Activated T-helper 1 cell treated with anti-CD3 and anti-CD28 coated beads, Interleukin-2, amount 50 U/mL, for 16 hours (primary cell): ENCODE measurements at places on chromosomes 12 and 14.
A peak's percentile ranks its signal among the peaks of the same experiment; 100 is the strongest.

DNA sequence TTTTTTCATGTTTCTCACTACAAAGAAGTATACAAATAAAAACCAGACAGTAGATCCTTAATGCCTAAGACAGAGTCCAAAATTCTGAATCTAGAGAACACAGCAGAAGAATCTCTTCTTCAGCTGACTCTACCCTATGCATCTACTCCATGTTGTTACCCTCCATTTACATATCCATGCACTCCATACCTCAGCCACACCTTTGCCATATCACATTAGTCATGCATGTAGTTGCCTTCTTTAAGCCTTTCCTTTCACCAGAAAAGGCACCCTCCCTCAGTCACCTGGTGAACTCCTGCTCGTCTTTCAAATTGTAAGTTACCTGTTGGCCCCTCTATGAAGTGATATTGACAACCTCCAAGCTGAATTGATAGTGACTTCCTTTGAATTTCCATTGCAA is 271.2 kb upstream of the FAR2 start:
- no peak for DNase-seq

DNA sequence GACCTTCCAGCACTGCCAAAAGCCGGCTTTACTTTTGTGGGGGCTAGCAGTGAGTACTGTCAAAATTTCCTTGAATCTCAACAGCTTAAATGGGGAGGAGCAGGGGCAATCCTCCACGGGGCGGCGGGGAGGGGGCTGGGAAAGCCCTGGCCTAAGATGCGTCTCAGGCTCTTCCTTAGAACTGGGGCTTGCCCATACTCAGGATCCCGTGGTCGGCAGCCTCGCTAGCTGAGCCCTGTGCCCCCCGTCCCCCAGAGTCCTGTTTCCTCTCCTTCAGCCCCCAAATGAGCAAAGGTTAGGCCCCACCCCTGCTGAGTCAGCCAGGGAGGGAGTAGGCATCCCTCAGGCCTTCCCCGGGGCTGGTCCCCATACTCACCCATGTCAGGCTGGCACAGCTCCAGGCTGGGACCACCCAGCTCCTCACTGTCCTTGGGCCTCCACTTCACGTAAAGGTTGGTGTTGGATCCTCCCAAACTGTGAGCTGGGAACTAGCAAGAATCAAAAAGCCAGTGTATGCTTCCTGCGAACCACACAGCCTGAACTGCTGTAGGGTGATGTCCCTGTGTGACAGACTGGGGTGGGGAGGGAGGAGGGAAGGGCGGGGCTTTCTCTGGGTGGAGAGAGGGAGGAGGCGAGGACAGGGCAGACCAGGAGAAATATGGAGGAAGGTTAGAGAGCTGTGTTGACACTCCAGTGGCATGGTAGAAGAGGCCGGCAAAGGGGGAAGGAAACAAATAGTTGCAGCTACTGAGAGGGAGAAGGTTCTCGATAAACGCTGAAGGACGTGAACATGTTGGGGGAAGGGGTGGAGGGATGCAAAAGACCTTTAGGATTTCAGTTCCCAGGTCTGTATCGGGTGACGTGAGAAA is 5.9 kb upstream of the BAZ2A start:
- peak; percentile 64 for DNase-seq

GRCh38 chr12:129619271-129619670 is 284.6 kb downstream of the TMEM132D start:
- no peak for DNase-seq

DNA sequence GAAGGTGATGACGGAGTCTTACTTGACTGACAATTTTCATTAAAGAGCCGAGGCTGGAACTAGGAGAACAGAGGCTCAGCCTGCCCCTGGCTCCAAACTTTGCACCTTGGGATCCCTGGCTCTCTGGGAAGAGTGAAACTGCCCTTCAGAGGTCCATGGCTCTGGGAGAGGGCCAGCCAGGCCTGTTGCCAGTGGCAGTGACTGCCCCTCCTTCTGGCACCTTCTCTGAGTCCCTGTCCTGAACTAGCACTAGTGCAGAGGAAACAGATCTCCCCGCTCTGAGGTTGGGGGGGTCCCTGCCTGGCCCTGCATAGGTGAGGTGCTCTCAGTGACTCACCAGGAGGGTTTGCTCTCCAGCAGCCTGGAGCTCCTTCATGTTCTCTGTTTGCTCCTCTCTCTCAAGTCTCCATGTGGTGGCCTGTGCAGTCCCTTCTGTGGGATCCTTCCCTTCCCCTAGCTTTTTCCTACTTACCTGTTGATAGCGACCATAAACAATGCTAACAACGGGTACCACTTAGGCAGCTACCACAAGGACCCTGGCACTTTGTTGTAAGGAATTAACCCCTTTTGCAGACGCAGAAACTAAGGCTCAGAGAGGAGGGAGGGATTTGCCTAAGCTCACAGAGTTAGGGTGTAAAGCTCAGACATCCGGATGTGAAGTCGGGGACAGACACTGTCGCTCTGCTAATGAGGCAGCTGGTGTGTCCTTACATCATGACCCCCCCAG is 22.4 kb downstream of the FAM222A start:
- no peak for DNase-seq

DNA sequence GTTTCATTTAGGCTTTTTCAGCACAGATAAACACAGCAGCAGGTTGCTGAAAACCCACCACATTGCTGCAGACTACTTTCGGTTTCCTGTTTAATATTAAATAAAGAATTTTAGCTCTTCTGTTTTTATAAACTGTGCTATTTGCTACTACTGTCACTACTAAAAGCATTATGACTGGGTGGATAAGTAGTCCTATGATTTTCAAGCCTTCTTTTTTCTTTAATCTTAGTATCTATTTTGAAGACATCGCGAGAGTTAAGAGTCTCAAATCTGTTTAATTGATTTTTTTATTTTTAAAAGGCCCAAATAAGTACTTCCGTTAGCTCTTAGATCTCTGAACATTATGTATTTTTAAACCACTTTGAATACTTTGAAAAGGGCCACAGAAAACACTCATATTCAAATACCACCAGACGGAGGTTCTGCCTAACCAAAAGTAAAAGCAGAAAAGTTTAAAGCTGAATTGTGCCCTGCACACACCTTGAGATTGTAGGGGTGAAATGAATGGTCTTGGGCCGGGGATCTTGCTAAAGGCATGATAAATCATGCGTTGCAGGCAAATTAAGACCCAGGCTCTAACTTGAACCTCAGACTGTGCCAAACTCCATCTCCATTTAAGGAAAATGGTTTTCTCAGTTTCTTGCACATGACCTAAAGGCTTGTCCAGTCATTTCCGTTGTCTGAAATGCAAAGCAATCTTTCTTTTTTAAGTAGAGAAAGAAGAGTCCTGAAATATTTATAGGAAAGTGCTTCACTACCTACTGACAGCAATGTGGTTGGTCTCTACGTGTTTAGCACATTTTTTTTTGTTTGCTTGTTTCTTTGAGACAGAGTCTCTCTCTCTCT is 13.6 kb upstream of the FOXN3 start:
- DNase-seq: peak; percentile 17

- no peak for DNase-seq
Observed at GRCh38 chr14:27061299-27061698, 463.5 kb upstream of the NOVA1 start.

DNA sequence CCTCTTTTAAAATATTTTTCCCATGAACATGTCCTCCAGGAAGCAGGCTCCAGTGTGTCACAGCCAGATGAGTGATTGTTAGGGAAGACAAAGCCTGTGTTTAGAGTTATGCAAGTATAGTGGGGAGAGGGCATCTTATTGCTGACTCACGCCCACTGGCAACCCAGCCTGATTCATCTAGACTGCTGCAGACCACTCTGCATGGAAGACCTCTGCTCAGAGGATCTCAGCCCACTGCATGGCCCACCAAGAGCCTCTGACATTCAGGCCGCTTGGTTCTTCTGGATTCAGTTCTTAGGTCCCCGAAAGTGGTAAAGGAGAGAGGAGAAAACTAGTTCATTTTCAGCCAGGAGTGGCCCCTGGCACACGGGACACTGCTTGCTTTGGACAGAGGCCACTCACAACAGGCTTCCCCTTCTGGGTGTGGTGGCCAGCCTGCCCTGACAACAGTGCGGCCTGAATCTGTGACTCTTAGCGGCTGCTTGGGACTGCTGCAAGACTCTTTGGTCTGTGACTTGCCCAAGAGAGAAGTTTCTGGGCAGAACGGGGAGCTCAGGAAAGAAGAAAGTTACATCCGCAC is 266.3 kb downstream of the ZFP36L1 start:
- DNase-seq: no peak

DNA sequence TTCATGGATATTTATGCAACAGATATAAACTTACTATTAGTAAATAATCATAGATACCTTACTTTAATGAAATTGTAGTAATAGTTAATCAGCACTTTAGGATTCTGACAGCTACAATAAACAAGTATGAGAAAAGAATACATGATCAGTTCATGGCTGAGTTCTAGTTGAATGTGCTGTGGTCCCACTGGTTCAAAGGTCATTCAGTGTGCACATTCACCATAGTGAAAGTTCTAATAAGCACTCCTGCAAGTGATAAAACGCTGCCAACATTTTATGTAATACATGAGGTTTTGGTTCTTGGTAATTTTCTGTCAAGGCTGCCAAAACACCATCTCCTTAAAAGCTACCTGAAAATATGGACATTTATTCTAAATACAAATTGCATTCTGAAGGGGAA is 92.6 kb downstream of the NUMB start:
- no peak for DNase-seq

GRCh38 chr12:125092108-125092871 is 27.1 kb downstream of the AACS start:
- DNase-seq: no peak

GRCh38 chr12:49020441-49020840 is 1.9 kb upstream of the PRKAG1 start:
- DNase-seq: no peak

DNA sequence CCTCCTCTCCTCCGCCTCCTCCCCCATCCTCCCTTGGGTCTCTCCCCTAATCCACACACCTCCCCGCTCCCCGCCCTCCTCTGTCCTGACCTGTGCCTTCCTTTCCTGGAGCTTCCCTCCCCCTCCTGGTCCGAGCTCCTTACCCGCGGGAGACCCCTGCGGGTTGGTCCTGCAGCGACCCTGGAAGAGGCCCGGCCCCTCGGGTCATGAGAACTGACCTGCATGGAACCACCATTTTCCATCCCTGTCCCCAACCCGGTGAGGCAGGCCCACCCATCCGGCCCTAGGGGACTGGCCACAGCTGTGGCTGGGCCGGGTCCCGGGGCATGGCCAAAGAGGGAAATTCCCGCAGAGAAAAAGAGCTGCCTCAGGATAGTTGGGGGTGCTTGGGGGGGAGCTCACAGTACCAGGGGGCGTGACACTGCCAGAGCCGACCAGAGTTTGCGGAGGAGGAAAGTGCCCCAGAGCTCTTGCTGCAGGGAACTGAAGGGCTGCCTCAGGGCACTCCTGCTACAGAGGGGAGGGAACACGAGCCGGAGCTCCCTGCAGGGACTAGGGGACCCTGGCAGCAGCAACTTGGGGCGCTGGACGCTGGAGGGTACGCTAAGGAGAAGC is 613 bp downstream of the ARHGEF40 start:
- no peak for DNase-seq

DNA sequence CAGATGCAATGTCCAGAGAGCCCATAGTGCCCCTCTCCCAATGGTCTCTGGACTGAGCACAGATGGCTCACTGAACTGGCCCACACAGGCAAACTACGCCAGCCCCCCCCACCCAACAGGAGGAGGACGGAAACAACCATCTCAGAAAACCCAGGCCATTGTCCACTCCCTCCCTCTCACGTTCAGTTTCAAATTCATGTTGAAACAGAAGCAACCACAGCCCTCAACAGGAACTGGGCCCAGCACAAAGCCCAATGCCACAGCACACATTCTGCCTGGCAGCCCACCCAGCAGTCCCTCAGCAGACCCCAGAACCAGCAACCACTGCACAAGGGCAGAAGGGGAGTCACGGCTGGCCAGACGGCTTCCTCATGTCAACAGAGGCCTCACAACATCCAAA is 10.6 kb downstream of the CCDC88C start:
- DNase-seq: no peak

DNA sequence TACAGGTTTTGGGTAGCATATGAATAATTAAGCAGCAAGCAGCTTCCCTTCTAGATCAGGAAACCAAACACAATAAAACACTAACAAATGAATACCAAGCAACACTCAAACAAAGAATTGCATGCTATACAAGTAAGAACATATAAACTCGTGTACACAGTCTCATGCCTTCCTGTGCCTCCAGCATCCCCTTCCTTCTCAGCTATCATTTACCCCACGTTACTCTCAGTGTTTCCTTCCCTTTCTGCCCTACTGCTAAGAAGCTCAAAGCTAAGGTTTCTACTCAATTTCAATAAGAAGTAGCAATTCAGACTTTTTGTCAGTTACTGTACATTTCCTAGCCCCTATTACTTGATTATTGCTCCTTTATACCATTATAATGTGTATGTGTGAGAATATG is 81.0 kb downstream of the DUSP16 start:
- DNase-seq: no peak

GRCh38 chr12:45988264-45988663 is 2.1 kb downstream of the SCAF11 start:
- DNase-seq: no peak

DNA sequence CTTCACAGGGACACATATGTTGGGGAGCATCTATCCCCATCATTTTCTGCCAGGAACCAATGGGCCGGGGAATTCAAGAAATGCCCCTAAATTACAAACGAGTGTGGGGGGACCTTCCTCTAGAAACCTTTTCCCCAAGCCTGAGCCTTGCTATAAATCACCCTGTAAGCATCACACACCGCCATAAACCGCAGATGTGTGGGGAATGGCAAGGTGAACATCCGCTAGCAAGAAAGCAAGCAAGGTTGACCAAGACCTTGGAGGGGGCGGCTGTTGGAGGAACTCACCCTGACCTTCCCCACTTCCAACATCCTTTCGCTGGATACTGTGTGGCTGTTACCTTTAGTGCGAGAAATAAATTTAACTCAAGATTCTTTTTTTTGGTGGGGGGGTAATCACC is 693.3 kb upstream of the TBX3 start:
- no peak for DNase-seq

DNA sequence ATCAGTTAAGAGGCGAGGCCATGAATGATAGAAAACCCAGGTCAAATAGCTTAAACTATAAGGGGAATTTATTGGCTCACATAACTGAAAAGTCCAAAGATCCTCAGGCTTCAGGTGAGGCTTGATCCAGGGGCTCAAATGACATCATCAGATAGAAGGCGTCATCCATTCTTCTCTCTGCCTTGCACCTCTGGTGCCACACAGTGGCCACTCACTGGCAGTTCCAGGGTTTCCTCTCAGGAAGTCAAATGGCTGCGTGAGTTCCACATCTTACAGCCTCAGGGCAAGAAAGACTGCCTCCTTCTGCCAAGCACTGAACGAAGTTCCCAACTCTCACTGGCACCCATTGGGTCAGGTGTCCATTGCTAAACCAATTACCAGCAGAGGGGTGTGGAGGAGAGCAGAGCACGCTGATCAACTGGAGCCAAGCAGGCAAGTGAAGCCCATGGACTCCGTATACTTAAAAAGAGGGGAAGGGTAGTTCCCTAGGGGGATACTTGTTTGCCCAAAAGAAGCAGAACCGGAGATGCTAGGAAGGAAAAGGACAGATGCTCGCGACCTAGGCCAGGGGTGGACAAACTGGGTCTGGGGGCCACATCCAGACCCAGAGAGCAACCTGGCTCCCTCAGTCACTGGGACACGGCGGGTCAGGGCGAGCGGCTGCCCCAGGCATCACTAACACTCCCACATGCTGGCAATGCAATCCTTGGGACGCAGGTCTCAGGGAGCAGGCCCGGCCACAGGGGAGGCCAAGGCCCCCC is 69.3 kb downstream of the SERPINA3 start:
- DNase-seq: no peak

- DNase-seq: no peak
Observed at GRCh38 chr14:92453691-92454090, 59.9 kb upstream of the RIN3 start.
